CD4-positive, alpha-beta T cell (primary cell): ENCODE measurements at places on chromosomes 1 and 21.

GRCh38 chr1:39102537-39103327 lies 76.6 kb downstream of the NDUFS5 start:
- no peak for DNase-seq

DNA sequence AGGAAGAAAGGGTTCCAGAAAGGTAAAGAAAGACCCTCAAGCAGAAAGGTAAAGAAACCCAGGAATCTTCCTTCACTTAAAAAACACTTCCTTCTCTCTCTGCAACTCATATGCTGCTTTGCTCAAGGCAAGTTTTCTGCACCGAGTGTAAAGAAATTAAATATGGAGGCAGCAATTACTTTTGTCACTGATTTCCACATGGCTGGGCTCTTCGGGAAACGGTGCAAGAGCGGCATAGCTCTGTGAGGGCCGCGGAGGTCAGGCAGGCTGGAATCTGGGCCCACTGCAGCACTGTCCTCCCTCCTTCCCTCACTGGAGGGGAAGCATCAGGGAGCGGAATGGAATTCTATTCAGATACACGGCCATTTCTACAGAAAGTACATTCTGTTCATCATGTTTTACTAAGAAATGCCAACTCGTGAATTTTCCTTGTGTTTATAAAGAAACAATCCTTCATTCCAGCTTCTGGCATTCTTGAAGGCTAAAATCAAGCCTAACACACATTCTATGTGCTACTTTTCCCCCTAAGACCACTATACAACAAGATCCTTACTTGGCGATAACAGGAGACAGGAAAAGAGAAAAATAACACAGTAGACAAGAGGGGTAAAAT lies 212.2 kb downstream of the SIPA1L2 start:
- DNase-seq, result no peak

- DNase-seq, result no peak
These were observed 358.0 kb downstream of the BRINP3 start for GRCh38 chr1:190119683-190120082.

DNA sequence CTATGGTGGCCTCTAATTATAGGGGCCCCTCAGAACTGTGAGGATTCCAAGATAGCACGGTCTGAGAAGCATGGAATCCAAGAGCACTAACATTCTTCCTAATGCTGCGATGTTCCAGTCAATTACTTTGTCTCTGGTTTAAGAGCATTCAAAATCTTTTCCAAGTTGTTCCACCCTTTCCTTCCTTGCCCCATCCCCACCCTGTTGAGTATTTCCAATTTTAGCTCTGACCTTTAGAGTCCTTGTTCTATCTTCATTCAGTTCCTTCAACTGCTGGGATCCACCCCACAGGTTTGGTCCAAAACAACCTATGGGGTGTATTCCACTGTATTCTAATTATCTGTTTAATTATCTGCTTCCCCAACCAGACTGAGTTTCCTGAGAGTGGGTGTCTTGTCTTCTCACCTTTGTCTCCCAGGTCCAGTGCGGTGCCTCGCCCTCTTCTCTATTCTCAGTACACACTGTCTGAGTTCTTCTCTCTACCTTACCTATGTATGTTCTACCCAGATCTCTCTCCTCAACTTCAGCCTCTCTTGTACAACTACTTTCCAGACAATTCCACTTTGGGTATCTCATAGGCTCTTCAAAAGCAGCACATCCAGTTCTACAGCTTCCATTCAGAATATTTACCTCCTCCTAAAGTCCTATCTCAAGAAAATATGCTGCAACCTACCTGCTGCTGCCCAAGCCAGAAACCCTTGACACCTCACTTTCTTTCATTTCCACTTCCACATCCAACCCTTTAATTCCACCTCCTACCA lies 25.0 kb upstream of the BCL9 start:
- DNase-seq, result no peak

DNA sequence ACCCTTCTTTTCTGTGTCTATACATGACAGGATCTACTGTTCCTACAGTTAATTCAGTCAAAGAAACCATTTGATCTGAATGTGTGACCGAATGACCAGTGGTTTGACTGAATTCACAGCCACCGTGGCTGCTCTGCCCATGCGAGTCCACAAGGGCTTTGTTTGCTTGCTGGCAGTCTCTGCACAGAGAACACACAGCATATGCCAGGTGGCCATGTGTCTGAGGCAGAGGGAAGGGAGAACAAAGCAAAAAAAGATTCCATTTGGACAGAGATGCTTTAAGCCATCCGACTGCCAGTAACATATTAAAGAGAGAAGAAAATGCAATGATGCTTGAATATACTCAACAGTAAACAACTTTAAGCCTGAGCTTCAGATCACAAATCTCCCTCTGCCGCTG lies 737.8 kb upstream of the CXADR start:
- DNase-seq, result no peak

GRCh38 chr1:197770243-197770642 lies 5.0 kb downstream of the DENND1B start:
- no peak for DNase-seq

- no peak for DNase-seq
These were observed 9.0 kb downstream of the EPHX4 start for GRCh38 chr1:92038695-92039346.

DNA sequence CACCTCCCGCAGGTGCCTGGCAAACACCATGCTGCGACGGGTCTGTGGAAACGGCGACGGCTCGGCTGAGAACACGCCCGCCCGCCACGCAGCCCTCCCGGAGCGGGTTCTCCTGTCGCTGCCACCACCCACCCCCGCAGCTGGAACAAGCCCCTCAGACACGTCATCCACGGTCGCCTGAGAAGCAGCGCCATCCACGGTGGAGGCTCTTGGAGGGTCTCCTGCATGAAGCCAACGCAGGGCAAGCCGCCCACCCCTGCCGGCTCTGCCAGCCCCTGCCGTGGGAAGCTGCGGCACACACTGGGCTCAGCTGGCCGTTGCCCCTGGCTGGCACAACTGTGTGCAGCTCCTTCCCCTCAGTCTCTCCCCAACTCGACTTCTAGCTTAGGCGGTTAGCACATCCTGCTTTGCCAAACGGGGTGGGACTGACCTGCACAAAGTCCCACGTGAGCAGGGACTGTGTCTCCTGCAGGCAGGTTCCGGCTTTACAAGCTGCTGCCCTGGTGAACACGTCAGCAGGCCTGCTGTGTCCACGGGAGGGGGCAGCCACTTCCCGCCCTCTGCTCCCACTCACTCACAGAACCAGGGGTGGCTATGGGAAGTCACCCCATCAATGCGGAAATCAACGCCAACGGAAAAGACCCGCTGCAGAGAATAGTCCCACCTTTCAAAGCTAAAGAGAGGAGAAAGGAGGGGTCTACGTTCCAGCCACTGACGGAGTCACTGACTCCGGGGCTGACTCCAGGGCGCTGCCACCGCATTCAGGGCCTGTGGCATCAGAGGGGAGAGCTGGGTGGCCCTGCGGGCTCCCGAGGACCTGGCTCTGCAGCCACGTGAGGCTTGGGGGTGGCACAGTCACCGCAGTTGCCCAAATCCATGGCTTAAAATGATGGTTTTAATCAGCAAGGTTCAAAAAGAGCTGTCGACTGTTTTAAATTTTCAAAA lies 10.3 kb downstream of the POFUT2 start:
- DNase-seq, result no peak

DNA sequence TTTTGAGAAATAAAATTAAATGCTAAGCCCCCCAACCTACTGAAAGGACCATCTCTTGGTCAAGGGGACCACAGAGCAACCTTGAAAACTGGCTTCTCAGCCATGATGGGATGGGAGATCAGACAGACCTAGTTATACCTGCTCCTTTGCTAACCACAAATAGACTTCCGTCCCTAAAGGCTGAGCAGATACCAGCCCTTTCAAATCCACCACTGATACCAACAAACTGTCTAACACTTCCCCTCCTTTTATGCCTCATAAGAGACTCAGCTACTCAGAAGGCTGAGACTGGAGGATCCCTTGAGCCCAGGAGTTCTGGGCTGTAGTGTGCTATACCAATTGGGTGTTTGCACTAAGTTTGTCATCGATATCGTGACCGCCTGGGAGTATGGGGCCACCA lies 407.3 kb downstream of the SIPA1L2 start:
- no peak for DNase-seq

GRCh38 chr1:213773975-213774374 lies 213.8 kb upstream of the PROX1 start:
- no peak for DNase-seq

- no peak for DNase-seq
These were observed 17.2 kb downstream of the CDK18 start for GRCh38 chr1:205521686-205522085.

DNA sequence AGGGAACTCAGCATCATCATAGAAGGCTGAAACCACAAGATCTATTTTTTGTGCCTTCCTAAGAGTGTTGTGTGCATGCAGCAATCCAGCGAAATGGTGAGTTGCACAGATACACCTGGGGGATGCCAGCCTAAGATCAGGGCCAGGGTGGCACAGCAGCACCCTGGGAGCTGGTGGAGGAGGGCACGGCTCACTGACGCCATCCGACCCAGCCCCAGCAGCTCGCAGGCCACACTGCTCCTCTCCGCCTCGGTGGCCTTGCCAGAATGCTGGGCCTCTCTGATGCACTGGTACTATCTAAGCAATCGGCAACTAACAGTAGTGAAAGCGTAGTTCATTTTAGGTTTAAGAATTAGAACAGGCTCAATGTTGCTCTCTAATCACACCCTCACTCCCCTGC lies 37.8 kb downstream of the CAPZB start:
- no peak for DNase-seq

DNA sequence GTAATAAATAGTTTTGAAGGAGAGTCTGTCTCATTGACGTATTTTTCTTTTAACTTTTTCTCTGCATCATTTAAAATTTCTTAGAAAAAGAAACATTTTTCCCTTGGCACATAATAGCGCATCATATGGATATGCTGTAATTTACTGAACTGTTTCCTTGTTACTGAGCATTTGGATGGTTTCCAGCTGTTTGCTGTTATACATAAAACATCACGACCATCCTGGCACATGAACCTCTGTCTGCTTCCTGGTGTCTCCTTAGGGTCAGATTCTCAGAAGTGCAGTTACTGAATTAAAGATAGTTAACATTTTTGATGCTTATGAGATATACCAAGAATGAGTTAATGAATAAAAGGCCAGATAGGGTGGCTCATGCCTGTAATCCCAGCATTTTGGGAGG lies 67.2 kb downstream of the BACE2 start:
- no peak for DNase-seq

DNA sequence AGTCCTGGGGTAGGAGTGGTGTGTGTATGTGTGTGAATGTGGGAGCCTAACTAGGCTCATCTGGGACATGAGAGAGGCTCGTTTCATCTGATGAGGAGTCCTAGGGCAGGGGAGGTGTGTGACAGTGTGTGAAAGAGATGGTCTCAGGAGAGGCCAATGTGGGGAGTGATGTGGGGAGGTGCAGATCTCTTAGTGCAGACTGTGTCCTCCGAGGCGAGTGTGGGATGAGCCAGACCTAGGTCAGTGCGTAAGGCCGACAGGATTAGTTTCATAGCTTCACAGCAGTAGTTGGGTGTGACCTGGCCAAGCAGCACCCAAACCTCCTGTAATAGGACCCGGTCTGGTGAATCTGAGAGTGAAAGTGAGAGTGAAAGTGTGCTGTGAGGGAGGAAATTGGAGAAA lies 94.7 kb downstream of the LIPI start:
- no peak for DNase-seq

DNA sequence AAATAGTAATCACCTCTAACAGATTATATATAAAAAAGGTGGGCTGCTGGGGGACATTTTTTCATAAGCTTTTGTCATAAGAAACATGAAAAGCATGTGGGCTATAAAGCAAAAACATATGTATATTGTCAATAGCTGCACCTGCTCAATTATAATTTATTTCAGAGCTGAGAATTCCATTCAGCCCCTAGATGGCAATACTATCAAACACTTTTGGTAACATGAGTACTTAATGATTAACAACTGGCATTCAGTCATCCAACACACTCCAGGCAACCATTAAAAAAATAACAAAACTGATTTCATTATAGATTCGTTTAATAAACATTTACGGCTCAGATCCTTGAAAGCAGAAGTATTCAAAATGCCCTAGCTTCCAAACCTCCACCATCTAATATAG lies 115.1 kb downstream of the KCTD3 start:
- no peak for DNase-seq

DNA sequence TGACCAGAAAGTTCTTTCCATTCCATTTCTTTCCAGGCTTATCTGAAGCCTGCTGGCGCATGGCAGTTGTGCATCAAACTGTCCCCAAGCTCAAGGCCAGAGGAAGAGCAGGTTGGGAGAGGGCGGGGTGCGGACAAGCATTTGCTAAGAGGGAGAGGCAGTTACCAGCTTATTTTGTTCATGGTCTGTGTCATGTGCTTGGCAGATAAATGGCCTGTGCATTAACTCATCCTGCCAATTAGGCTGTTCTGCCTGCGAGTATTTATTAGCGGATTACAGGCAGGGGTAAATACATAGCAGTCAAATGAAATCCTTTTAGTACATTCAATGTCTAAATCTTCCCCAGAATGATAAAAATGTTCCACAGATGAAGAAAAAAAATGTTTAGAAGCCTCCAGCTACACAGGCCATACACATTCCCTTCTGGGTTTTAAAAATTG lies 48.9 kb upstream of the B3GALNT2 start:
- DNase-seq, result no peak

GRCh38 chr1:231062500-231063270 lies 22.6 kb upstream of the FAM89A start:
- DNase-seq, result no peak

DNA sequence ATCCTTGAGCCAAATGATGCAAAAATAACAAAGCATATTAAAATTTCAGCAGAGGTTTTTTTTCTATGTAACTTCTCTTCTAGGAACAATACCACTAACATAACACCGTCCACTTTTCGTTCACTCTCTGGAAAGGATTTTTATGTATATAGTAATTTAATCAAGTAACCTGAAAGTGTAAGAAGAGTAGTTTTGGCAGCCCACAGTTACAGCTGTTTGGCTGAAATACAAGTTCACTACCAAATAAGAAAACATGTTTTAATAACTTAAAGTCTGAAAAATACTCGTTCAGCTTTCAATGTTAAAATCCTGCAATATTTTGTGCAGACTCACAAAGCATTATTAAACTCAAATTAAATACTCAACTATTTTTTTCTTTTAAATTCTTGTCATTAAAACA lies 896.8 kb upstream of the ADGRL4 start:
- DNase-seq, result no peak

- no peak for DNase-seq
These were observed 21.1 kb downstream of the MKNK1 start for GRCh38 chr1:46582972-46583371.

DNA sequence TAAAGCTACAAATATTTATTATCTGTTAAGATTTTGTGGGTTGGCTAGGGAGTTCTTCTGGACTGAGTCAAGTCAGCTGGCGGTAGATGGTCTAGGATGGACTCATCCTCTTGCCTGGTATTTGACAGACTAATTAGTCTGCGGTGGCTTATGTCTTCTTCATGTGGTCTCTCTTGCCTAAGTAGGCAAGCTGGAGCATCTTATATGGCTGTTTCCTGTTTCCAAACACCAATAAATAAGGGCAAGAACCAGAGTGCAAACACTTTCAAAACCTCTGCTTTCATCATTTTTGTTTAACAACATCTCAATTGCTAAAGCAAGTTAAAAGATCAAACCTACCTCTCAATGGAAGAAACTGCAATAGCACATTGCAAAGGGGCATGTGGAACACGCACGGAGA lies 484.8 kb downstream of the PTPRC start:
- DNase-seq, result no peak
